WERI-Rb-1 (cell line): ENCODE measurements at places on chromosomes 16 and 17.

DNA sequence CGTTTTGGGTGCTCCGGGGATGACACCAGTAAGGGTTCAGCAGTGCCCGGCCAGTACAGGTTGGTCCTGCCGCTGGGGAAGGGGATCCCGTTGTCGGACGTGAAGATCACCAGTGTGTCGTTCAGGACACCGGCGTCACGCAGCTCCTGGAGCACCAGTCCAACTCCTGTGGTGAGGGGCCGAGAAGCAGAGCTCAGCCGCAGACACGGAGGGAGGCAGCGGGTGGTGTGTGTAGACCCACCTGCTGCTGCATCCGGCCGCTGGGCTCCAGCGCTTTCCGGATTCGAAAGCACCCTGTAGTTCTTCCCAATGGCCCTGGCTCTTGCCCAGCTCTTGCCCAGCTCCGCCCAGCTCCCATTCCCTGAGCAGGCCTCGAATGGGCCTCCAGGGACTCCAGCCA, 8.0 kb downstream of the SGSH start:
- DNase-seq: no peak

DNA sequence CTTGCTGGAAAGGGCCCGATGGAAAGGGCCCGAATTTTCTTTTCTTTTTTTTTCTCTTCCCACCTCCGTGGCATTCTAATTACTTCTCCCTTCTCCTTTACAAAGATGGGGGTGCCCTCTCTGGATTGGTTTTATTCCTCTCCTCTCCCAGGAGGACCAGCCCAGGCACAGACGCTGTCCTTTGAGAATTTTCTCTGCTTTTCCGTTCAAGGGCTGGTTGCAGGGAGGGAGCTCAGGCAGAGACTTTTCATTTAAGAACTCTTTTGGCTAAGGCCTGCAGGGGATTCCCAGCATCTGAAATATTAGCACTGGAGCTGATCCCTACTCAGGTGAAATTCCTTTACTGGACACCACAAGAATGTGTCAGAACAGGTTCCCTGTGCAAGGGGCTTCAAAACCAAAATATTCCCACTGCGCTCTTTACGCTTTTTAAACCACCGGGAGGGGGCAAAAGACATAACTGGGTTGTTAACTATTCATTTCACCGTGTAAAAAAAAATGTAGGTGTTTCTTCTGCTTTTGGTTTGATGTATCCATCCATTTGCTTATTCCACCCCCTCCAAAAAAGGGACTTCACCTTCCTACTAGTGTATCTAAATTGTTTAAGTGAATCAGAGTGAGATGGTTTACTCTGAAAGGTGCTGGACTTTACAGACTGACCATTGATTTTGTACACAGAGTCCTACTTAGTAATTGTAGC, 1.4 kb downstream of the NFAT5 start:
- no peak for DNase-seq

GRCh38 chr16:67730326-67730725, 11.2 kb upstream of the GFOD2 start:
- no peak for DNase-seq

- DNase-seq: no peak
These were observed 512.0 kb downstream of the NPIPA7 start for GRCh38 chr16:16890964-16891363.

DNA sequence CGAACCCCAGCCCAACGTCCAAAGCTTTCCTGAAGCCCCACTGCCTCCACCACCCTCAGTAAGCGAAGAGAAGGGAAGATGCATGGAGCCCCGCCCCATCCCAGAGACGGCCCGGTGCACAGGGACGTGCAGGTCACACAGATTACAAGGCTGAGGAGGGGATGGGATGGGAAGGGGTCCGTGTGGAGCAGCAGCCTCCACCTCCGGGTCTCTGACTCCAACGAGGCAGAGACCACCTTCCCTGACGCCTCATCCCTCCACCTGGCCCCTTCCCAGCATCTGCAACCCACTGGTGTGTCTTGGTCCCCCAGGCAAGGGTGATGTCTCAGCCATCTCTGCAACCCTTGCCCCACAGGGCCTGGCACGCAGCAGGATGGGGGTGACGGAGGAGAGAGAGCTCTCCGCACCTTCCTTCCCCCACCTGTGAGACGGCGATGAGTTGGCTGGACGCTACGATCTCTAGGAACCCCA, 58.5 kb downstream of the TBC1D16 start:
- DNase-seq: peak; percentile 8

DNA sequence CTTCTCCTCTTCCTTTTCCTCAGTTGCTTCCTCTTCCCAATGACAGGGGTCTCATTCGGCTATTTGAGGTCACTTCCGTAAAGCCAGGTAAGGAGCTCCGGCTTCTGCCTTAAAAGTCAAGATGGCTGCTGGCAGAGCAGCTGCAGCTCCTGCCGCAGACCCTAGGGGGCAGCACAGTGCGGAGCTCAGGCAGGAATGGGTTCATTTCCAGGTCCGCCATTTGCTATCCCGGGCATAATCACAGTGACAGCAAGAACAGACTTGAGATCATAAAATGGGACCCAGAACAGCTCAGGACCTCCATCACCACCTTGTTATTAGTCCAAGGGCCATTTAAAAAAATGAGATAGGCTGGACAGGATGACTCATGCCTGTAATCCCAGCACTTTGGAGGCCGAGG, 199.5 kb downstream of the ZNF18 start:
- peak; percentile 10 for DNase-seq

GRCh38 chr17:79778504-79779083, 646 bp downstream of the CBX2 start:
- DNase-seq: peak; percentile 62

GRCh38 chr16:79265701-79266100, 334.8 kb downstream of the MAF start:
- DNase-seq: no peak

DNA sequence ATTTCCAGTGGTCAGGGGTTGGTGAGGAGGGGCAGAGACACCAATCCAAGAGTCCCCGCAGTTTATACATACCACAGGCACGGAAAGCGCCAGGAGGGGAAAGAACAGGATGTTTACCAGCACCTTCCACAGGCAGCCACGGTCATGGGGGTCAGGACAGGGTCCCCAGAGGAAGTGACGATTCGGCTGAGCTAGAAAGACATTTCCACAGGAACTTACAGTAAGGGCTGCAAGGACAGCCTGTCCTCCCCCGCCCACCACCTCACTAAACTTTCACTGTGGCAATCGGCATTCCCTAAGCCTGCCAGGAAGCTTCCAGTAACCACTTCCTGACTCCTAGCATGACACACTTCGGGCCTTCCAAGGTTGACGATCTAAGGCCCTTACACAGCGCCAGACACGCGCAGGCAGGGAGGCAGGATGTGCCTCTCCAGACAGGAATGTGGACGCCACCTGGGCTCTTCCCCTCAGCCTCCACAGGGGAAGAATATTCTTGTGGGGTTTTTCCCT, 1.2 kb upstream of the MT2A start:
- DNase-seq: no peak

DNA sequence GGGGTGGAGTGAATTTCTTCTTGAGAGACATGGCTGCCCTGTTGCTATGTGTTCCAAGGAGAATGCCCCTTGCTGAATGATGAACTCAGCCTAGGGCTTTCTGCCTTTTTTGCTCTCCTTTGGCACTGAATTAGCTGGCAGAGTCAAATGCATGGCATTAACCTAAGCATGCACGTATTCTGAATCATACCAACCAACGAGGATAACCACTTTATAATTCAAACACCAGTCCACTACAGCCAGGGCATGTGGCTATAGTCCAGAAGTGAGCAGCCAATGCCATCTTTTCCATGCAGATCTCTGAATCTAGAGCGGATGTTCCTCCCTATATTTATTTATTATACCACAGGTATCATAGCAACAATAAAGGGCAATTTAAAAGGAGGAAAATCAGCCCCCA, 15.7 kb downstream of the TMIGD1 start:
- no peak for DNase-seq

DNA sequence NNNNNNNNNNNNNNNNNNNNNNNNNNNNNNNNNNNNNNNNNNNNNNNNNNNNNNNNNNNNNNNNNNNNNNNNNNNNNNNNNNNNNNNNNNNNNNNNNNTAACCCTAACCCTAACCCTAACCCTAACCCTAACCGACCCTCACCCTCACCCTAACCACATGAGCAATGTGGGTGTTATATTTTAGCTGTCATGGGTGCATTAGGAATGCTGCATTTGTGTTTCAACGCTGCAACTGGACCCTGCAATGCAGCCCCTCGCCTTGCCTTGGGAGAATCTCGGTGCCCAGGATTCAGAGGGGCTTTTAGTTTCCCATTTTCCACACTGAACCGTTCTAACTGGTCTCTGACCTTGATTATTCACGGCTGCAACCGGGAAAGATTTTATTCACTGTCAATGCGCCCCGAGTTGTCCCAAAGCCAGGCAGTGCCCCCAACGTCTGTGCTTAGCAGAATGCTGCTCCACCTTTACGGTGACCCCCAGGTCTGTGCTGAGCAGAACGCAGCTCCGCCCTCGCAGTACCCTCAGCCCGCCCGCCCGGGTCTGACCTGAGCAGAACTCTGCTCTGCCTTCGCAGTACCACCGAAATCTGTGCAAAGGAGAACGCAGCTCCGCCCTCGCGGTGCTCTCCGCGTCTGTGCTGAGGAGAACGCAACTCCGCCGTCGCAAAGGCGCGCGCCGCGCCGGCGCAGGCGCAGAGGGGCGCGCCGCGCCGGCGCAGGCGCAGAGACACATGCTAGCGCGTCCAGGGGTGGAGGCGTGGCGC, 43.3 kb downstream of the POLR3K start:
- peak; percentile 36 for DNase-seq

- DNase-seq: peak; percentile 71
These were observed 298.4 kb downstream of the MAP2K6 start for GRCh38 chr17:69712801-69713311.
